Thymus (tissue), 14 donors: ENCODE measurements at places on chromosomes 3 and 15. TPM values are rescaled to one million over a fixed set of nuclear protein-coding genes. Genes with fewer than 3 reads are reported as not detected.

DNA sequence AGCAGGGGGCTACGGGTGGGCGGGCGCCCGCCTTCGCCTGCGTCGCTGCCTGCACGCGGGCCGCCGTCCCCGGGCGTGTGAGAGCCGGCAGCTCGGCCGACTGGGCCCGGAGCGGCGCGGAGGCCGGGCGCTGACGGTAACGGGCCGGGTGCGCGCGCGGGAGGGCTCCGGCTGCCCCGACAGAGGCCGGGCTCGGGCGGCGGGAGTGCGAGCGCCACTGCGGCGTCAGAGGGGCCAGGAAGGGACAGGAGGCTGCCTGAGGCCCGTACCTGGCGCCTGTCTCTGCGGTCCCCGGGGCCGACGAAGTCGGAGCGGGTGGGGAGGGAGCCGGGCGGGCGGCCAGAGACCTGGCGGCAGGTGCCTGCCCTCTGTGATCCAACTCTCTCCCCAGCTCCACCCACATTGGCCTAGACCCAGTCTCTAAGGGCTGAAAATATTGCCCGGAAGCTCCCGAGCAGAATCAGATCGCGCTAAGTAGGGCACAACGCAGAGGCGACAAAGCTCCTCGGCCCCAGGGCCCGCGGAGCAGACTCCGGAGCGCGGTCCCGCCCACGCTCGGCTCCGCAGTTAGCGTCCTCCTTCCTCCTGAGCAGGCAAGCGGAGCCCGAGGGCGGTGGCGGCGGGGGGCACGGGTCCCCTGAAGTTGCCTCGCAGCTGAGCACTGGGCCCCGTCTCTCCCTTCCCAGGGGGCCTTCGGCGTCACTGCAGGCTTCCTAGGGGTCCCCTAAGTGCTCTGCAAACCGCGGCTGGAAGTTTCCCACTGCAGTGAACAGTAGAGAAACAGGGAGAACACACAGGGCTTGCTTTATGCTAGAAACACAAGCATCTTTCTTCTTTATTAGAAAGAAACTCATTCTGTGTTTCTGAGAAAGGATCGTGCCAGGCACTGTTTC, at the start of gene MAN2A2:
TSS of gene MAN2A2 (plus strand) at position 463 of the 893 bp plus-strand sequence. CDS start 906 bp downstream, outside the sequence.
- peak; percentile 81 for DNase-seq

DNA sequence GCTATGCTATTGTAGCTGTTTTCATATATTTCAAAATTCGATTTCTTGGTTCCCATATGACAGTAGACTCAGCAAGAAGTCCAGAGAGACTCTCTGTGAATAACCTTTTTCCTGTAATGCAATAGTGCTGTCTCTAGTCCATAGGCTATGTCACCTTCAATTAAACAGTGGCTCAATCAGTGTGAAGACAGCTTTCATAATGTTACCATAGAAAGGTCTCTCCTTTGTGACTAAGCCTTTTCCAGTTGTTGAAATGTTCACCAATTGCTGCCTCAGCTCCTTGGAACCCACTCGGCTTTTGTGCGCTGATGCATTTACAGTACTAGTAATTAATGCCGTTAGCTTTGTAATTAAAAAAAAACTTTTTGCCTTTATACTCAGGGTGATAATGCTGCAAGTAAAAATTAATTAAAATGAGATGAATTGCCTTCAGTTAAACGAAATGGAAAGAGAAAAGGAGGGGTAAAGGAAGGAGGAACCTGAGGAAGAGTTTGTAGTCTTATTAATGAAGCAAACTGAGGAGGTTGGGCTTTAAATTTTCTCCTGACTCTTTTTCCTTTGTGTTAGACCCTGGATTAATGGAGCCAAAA, 214.8 kb downstream of the LSAMP start:
- no peak for DNase-seq

- no peak for DNase-seq
Observed at GRCh38 chr15:23387621-23388190, 33.2 kb downstream of the GOLGA8S start.

GRCh38 chr15:97703400-97703799, 257.1 kb upstream of the ARRDC4 start:
- no peak for DNase-seq

- no peak for DNase-seq
Observed at GRCh38 chr15:98666841-98667240, 18.5 kb downstream of the IGF1R start.

DNA sequence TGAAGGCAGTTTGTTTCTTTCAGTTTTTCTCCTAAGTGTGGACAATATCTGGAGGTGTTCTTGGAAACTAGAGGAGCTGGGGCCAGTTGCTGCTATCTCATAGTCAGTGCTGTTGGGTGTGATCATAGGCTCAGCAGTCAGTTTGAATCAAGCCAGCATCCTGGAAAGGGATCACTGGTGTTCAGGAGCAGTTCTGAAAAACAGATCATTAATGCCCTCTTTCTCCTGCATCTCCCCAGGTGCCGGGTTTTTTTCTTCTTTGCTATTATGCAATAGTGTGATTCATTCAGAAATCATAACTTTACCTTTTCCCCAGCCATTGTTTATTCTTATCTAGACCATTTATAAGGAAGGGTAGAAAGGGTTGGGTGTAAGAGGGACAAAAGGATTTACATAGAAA, 24.0 kb downstream of the LNP1 start:
- no peak for DNase-seq

DNA sequence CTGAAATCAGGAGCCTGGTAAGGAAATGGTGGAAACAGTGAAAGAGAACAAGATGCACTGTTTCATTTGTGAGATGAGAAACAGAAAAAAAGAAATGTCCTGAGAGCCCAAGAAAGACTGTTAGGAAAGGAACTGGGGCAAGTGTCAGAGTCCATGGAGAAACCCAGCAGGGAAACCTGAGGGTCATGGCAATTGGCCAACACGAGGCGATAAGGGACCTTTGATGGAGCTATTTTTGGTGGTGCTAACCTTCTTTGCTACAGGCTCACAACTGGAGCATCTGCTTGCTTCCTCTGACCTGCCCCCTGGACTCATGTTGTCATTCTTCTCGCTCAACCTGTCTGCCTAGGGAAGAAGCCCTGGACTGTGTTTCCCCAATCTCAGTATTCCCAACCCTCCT, 4.2 kb upstream of the TMEM41A start:
- DNase-seq = no peak

DNA sequence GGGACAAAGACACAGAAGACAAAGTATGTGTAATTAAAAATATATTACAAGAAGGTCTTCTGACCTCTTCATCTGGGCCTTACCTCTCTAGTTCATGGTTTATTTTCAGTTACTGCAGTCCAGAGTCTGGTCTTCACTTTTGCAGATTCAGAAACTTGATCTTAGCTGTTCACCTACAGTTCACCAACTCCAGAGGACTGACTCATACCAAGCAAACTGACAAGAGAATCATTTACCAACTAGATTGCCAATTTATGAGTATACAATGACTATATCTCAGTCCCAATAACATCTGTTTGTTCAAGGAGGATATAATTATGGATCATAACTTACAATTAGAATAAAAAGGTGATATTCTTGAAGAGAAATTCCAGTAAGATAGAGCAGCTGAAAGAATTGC, 9.0 kb downstream of the P2RY1 start:
- no peak for DNase-seq

The CHRNB4 gene
- total RNA-seq = 0.47 TPM

The IQCH gene
- 1.8 TPM for total RNA-seq

DNA sequence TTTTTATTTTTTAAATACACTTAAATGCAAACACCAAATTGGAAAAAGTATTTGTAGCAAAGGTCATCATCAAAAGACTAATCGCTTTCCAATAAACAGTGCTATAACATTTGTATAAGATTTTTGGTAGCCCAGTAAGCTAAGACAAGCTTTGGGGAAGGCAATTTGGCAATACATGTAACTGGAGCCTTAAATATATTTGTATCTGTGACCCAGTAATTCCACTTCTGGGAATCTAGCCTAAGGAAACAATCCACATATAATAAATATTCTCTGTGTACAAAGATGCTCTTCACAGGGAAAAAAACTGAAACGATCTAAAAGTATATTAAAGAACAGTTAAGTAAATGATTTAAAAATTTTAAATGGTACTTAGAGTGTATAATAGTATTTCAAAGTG, 65.5 kb upstream of the TJP1 start:
- no peak for DNase-seq

GRCh38 chr3:132622148-132622547, 25.1 kb downstream of the ACKR4 start:
- DNase-seq = no peak
